ENCODE measurements at places on chromosomes 6 and 20.

DNA sequence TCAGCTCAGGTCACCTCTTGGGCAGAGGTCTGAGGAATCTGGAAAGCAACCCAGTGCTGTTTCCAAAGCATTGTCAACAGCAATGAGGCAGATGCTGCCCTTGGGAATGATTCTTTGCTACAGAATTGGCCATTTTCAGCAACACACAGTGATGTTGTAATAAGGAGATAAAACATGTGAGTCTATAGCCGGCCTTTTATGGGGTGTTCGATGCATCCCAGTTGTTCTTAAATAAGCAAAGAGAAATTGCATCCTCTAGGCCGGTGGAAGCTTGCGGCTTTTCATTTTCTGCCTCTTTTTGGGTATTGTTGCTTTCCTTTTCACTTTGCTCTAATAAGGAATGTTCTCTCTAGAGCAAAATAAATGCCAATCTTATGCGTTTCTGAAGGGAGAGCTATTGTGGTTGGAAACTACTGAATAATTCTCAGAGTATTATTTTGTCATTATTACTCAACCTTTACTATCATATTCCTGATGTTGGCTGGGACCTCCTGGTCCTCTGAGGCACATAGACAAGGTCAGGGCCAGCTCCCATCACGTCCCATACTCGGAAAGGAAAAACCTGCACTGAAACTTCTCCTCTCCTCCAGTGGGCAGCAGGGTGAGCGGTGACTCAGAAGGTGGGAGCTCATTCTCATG, 214.2 kb downstream of the CDH26 start:
- no peak for DNase-seq

- DNase-seq = no peak
Measured at GRCh38 chr6:21823371-21823770, 229.8 kb downstream of the SOX4 start.

DNA sequence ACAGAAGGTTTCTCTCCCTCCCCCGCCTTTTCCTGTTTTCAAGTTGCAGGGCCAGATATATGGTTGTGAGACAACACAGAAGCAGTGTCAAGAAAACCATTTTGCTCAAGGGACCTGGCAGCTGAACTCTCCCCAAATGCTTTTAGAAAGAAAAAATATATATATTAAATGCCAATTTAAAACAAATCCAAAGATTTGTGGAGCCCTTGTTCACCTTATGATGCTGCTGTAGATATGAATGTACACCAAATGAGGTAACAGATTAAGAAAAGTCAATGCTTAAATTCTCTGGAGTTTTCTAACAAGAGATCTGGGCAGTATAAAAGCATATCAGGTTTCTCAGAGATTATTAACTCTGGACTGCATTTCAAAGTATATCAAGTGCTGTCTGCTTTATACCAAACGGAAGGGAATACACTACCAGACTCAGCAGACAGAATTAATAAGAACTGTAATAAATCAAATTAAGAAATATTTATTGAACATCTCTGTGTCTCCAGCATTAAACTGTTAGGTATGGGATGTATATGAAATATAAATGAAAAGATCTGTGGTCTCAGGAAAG, 357.5 kb downstream of the HDGFL1 start:
- peak; percentile 15 for DNase-seq

- DNase-seq = no peak
Measured at GRCh38 chr20:41560970-41561369, 57.2 kb downstream of the CHD6 start.

DNA sequence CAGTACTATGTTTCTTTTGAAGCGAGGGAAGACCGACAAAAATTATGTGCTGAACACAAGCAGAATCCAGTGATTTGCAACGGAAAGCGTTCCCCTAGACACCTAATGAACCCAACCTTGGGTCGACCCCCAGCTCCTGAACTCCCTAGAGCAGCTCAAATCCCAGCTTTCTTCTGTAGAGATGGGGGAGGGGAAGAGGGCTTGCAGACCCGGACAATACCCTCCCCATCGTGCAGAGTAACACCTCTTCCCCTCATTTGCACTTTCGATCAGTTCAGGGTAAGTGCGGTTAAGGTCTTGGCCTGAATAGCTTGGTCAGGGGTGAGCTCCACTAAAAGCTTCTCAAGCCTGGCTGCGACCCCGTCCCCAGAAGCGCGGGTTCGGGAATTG, 404 bp downstream of the CEP162 start:
- DNase-seq = peak; percentile 3

GRCh38 chr20:50048420-50049166, 64.4 kb downstream of the UBE2V1 start:
- DNase-seq = no peak

DNA sequence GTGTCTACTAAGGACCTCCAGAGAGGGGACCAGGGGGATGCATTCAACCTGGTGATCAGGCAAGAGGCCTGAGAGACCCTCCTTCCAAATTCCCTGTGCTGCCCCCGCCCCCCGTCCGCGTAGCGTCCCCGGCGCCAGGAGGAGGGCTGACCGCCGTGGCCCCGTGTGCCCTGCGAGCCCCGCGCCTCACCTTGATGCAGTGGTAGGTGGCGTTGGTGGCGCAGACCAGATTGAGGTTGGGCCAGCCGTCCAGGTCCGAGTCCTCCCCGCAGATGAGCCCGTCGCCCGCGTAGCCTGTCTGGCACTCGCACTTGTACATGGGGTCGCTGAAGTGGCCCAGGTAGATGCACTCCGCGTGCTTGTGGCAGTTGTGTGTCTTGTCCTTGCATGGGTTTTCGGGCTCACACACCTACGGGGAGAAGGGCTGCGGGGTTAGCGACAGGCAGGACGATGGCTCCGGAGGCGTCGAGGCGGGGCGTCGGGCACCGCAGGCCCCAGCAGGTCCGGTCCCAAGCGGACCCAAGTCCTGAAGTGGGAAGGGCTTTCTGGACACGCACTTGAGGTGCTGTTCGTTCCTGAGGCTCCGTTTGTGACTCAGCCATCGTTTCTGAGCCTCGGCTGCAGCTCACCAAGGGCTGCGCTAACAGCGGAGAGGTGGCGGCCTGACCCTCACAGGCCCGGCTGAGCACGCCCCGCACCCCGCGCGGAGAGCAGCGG, 21.7 kb downstream of the THBS2 start:
- no peak for DNase-seq

DNA sequence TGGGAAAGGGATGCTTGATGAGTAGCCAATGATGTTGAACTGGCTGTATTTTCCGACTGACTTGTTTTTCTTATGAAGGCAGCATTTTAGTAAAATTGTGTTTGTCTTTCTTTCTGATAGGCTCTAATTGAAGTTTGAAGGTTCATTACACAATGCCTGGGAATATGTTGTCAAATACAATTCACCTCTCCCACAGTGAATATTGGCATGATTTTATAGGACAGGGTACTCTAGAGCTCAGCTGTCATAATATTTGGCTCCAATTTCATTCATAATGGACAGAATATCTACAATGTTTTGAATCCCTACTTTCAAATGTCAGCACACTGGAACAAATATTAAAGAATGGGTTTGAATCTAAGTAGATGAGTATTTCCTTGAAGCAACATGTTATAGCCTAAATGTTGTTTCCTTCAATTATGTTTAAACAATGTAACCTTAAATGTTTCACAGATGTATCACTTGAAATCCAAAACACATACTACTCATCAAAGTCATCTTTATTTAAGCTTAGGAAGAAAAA, 81.4 kb downstream of the LAMA2 start:
- no peak for DNase-seq
